ENCODE measurements at places on chromosomes 3 and 15. TPM values are rescaled to one million over a fixed set of nuclear protein-coding genes. Genes with fewer than 3 reads are reported as not detected.

Gene CTXN2
- not detected for total RNA-seq

Gene STRC
- total RNA-seq: not detected

Gene SH2D7
- total RNA-seq: not detected

Gene DPPA4
- not detected for total RNA-seq

Gene TRIM42
- not detected for total RNA-seq

Gene ARPP19
- total RNA-seq: 178 TPM

Gene SACM1L
- total RNA-seq: 28.7 TPM

Gene OXNAD1
- total RNA-seq: 21.0 TPM

Gene ROPN1
- not detected for total RNA-seq

Gene VGLL4
- total RNA-seq: 14.5 TPM

Gene EFHB
- total RNA-seq: not detected

Gene PCOLCE2
- 17.2 TPM for total RNA-seq

Gene PROS1
- total RNA-seq: 7.0 TPM

Gene DLEC1
- not detected for total RNA-seq

GRCh38 chr3:55968331-55968730, 481.2 kb upstream of the WNT5A start:
- no peak overlapping the region for H3K4me3 ChIP-seq
- no peaks in the 10 kb centered on the region for H3K27me3 ChIP-seq
- H3K4me1 ChIP-seq: no peaks in the 10 kb centered on the region
- no peak for DNase-seq
- no peak overlapping the region for H3K27ac ChIP-seq
- H3K36me3 ChIP-seq: no peaks in the 10 kb centered on the region

DNA sequence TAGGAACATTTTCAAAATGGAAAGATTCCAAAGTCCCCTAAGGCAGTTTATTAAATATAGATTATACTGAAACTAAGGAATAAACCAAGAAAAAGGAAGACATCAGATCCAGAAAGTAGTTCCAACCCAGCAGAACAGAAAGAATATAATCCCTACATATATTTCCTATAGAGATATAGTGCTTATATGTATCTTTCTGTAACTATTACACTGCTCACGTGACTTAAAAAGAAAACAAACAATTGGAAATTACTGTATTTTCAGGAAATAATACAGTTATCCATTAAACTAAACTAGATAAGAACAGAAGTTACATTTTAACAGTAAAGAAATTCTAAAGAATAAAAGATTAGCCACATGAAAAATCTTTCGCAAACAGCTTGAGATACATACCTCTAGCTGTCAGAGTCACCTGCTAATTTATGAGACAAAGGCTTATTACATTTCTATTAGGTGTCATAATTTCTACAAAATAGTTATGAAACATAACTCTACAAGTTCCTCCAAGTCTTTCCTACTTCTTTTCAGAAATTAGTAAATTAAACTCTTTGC, 10.5 kb downstream of the DPH6 start:
- H3K27ac ChIP-seq: no peak overlapping the region
- no peak for DNase-seq
- H3K27me3 ChIP-seq: no peaks in the 10 kb centered on the region
- H3K4me1 ChIP-seq: no peaks in the 10 kb centered on the region
- H3K4me3 ChIP-seq: no peak overlapping the region

DNA sequence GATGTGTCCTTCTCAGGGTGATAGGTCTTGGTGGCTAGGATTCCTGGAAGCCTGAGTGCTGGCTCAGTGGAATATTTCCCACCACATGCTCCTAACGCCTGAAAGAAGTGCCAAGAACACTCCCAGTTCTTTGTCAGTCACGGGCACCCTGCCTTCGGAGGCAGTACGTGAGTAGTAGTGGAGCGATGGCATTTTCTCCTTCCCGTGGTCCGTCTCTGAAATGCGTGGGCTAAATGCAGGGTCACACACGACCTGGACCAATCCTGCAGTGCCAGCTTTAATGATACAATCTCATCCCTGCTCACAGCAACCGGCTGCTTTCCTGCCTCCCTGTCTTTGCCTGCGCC, 14.5 kb downstream of the H1-8 start:
- H3K27ac ChIP-seq: no peak overlapping the region
- peaks cover 54% of the 10 kb centered on the region for H3K4me1 ChIP-seq
- no peaks in the 10 kb centered on the region for H3K27me3 ChIP-seq
- no peak overlapping the region for H3K4me3 ChIP-seq

DNA sequence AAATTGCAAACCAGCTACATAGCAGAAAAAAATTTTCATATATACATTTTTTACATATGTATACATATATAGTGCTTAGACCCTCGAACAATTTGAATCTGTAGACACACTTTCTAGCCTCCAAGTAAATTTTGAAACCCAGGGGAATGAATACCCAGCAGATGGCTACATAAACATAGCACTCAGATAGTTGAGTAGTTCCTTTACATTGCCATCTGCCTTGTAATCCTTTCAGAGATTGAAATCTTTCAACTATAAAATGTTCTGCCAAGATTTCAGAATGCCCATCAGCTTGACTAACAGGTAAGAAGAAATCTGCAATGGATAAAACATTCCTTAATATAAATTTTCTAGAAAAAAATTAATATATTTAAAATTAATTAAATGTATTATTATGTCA, 1333.5 kb upstream of the CADM2 start:
- no peak overlapping the region for H3K27ac ChIP-seq
- no peaks in the 10 kb centered on the region for H3K36me3 ChIP-seq

DNA sequence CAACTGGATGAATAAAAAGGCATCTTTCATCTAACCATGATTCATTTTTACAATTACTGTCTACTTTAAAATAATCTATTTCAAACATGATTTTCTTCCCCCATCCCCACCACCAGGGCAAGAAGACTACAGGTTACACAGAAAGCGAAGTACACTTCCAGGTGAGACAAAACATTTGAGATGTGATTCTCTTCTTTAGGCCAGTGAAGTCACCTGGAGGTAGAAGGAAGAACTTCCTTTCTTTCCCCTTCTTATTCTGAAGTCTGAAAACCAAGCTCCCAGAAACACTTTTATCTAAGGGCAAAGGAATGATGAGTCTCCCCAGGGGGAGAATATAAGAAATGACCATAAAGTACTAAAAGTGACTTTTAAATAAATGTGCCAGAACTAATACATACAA, 36.7 kb downstream of the SHQ1 start:
- H3K27ac ChIP-seq: no peak overlapping the region
- no peaks in the 10 kb centered on the region for H3K36me3 ChIP-seq
- no peak overlapping the region for H3K4me3 ChIP-seq
- H3K4me1 ChIP-seq: peaks cover 11% of the 10 kb centered on the region
- DNase-seq: no peak
- no peaks in the 10 kb centered on the region for H3K27me3 ChIP-seq

GRCh38 chr15:94305133-94305532, 73.8 kb downstream of the MCTP2 start:
- no peaks in the 10 kb centered on the region for H3K36me3 ChIP-seq
- no peaks in the 10 kb centered on the region for H3K4me1 ChIP-seq
- no peak for DNase-seq
- H3K4me3 ChIP-seq: no peak overlapping the region
- H3K27ac ChIP-seq: no peak overlapping the region

DNA sequence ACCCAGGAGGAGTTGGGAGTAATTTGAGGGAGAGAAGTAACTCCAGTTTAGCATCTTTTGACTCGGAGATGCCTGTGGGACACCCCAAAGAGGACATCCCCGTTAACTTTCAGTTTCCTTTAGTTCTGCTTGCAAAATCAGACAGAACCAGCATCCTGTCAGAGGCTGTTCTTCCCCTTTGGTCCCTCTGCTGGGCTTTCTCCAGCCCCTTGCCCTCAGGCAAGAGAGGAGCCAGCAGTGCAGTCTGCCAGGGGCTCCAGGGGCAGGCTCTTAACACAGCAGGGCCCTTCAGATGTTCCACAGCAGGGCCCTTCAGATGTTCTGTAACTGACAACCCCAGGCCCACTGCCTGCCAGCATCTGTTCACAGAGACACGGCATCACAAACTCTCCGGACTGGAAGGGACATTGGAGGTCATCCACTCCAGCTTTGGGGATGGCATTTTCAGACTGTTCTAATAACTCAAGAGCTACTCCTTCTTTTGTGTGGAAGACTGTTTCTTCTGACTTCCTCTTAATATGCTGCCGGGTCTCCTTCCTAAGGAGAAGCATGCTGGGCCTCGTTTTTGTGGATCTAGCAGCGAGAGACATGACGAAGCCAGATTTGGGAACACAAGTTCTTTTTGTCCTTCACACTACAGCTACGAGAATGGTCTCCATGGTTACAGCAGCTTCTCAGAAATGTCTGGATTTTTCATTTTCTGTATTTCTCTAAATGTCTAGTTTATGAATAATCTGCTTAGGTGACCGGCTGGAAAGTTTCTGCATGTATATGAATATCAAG, 51.9 kb downstream of the KY start:
- no peaks in the 10 kb centered on the region for H3K36me3 ChIP-seq
- no peak overlapping the region for H3K27ac ChIP-seq
- no peaks in the 10 kb centered on the region for H3K27me3 ChIP-seq

GRCh38 chr15:42499858-42500609, 4.6 kb downstream of the SNAP23 start:
- H3K4me1 ChIP-seq: peaks cover 53% of the 10 kb centered on the region
- H3K36me3 ChIP-seq: no peaks in the 10 kb centered on the region
- H3K27me3 ChIP-seq: no peaks in the 10 kb centered on the region
- no peak overlapping the region for H3K4me3 ChIP-seq
- no peak for DNase-seq
- H3K27ac ChIP-seq: peak overlapping the region; percentile 78

- H3K36me3 ChIP-seq: no peaks in the 10 kb centered on the region
- peak; percentile 6 for DNase-seq
- no peaks in the 10 kb centered on the region for H3K27me3 ChIP-seq
- H3K4me3 ChIP-seq: no peak overlapping the region
Observed at GRCh38 chr3:66797889-66798560, 200.1 kb upstream of the KBTBD8 start.

DNA sequence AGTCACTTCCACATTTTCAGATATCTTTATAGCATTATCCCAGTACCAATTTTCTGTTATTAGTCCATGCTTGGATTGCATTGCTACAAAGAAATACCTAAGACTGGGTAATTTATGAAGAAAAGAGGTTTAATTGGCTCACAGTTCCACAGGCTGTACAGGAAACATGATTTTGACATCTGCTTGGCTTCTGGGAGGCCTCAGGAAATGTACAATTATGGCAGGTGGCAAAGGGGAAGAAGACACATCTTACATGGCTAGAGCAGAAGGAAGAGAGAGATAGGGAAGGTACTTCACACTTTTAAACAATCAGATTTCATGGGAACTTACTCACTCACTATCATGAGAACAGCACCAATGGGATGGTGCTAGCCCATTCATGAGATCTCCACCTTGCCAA, 172.3 kb upstream of the GPR149 start:
- H3K4me3 ChIP-seq: no peak overlapping the region
- no peak for DNase-seq
- no peaks in the 10 kb centered on the region for H3K36me3 ChIP-seq
- no peaks in the 10 kb centered on the region for H3K27me3 ChIP-seq
- no peak overlapping the region for H3K27ac ChIP-seq

GRCh38 chr3:7487763-7488162, 626.8 kb downstream of the GRM7 start:
- no peak for DNase-seq
- H3K4me1 ChIP-seq: no peaks in the 10 kb centered on the region
- H3K4me3 ChIP-seq: no peak overlapping the region
- no peaks in the 10 kb centered on the region for H3K36me3 ChIP-seq
- H3K27ac ChIP-seq: no peak overlapping the region
- H3K27me3 ChIP-seq: no peaks in the 10 kb centered on the region

GRCh38 chr3:135753506-135753905, 212.0 kb upstream of the PPP2R3A start:
- H3K27ac ChIP-seq: no peak overlapping the region
- H3K4me1 ChIP-seq: no peaks in the 10 kb centered on the region
- H3K27me3 ChIP-seq: no peaks in the 10 kb centered on the region
- no peak for DNase-seq
- no peaks in the 10 kb centered on the region for H3K36me3 ChIP-seq

DNA sequence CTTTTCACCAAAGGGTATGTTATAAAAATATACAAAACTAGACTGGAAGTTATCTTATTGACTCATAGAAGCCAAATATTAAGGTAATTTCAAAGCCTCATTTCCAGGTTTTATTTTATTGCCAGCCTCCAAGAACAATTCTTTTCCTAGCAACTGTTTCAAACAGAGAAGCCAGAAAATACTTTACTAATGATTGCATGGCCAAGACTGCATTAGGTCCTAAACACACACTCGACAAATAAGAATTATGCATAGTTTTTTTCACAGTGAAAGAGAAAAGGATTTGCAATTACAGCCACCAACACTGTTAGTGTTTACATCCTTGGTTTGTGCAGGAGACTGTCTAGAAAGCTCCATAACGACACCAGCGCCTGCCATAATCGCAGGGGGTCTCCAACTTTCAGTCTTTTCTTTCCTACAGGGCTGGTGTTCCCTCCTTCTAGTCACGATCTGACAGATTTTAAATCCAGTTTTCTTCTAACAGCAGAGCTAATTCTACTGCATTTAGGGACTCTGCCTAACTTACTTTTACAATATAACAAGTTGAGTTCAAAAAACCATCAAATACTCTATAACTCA, 58.1 kb downstream of the CLASP2 start:
- peak overlapping the region; percentile 90 for H3K27ac ChIP-seq
- H3K4me3 ChIP-seq: peak overlapping the region; percentile 50
- DNase-seq: no peak
- no peaks in the 10 kb centered on the region for H3K36me3 ChIP-seq
- peaks cover 48% of the 10 kb centered on the region for H3K4me1 ChIP-seq

DNA sequence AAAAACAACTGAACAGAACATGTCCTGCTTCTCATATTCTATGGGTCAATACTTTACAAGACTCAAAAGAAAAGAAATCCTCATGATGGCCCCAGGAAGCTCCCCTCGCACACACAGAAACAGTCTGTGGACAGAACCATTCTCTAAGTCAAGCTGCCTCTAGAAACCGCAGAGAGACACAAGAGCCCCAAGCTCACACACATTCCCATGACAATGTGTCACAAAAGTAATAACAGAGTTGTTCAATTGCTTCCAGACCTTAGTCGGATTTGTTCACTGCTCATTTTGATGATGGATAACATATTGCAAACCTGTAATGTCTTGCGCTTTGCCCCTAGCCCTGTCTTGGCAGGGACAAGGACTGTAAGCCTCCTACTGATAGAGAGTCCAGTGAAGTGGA, 60.9 kb downstream of the UMPS start:
- DNase-seq: no peak
- no peaks in the 10 kb centered on the region for H3K36me3 ChIP-seq
- H3K4me3 ChIP-seq: no peak overlapping the region
- peaks cover 35% of the 10 kb centered on the region for H3K4me1 ChIP-seq
- H3K27ac ChIP-seq: peak overlapping the region; percentile 53
- no peaks in the 10 kb centered on the region for H3K27me3 ChIP-seq

- H3K4me1 ChIP-seq: no peaks in the 10 kb centered on the region
- no peak for DNase-seq
- H3K27me3 ChIP-seq: no peaks in the 10 kb centered on the region
- H3K4me3 ChIP-seq: no peak overlapping the region
Observed at GRCh38 chr15:53389271-53390037, 370.0 kb downstream of the WDR72 start.

- no peaks in the 10 kb centered on the region for H3K4me1 ChIP-seq
- H3K27ac ChIP-seq: no peak overlapping the region
- DNase-seq: no peak
- no peaks in the 10 kb centered on the region for H3K36me3 ChIP-seq
Observed at GRCh38 chr15:37891766-37892368, 42.6 kb upstream of the TMCO5A start.
